ENCODE measurements at places on chromosomes 2 and 18.
A peak's percentile ranks its signal among the peaks of the same experiment; 100 is the strongest.

GRCh38 chr2:125698280-125698679, 957.7 kb upstream of the GYPC start:
- DNase-seq: no peak

DNA sequence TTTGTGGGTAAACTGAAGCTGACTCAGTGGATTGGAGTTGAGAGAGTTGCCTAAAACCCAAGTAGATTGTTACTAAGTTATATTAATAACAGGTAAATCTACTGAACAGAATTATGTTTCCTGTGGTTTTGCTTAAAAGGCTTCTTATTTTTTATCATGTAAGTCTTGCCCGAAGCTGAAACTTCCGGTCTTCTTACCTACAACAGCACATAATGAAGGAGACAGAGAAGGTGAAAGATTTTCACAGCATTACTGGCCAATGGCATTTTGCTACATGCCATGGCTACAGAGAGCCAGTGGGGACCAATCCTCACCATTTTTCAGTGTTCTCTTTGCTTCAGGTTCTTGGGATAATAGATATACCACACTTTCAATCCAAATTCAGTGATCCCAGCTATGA, 220.0 kb downstream of the ERBB4 start:
- no peak for DNase-seq

DNA sequence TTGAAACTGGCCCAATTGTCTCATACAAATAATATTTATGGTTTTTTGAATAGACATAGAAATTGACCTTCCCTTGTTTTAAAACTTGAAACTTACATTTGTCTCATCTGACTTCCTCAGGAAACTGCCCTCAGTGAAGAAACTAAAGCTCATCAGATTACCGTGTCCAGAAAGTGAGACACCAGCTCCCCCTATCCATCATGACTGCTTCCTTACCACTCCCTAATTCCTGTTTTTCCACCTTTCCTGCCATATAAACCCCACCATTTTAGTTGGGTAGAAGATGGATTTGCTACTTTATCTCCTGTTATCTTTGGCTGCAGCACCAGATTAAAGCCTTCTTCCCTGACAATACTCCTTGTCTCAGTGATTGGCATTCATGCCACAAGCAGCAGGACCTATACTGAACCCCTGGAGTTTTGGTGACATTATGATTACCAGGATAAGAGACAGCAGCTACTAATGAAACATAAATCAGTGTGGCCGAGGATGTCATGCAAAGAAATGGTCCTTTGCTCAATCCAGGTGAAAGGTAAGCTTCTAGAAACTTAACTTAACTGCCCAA, 1627.6 kb upstream of the ZEB2 start:
- DNase-seq: no peak

DNA sequence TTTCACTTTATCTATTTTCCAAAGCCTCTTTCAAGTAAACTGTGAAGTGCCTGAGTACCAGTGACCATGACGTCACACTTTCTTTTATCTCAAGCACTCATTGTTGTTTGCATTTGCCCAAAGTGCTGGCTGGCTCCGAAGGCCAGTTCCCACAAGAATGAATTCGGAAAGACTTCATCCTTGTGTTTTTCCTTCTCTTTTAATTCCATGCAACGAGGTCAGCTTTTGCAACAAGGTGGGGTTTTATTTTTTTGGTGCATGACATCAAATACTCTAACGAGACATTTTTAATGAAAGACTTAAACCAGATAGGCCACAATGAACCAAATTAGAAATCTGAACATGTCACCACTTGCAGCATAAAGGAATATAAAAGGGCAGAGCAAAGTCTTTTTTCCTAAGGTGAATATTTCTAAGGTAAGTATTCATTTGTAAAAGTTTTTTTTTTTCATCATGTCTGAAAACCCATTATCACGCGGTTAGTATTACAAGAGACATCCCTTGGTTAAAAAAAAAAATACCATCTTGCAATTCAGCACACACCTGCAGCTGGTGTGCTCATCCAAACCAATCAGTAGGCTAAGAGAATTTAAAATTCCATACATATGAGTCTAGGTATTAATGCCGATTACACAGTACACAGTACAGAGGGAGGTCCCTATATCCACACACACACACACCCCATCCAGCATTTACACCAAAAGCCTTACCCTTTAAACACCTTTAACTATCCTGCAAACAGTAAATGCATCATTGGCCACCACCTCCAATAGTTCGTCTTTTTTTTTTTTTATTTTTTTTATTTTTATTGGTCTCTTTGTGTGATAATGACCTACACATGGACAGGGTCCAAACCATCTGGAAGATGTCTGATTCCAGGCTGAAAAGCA, 2.3 kb downstream of the ARL4C start:
- DNase-seq: no peak

DNA sequence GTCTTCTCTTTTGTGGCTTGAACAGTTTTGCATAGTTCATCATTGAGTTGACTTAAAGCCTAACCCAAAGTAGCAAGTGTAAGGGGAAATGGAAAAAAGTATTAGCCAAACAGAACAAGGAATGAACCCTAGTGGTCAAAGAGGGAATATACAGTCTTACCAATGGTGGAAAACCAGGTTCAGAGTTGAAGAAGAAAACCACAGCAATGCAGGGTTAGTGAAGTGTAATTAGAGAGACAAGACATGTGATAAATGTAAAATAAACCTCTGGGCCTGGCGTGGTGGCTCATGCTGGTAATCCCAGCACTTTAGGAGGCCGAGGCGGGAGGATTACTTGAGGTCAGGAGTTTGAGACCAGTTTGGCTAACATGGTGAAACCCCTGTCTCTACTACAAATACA, 2.4 kb downstream of the TTN start:
- DNase-seq: no peak

DNA sequence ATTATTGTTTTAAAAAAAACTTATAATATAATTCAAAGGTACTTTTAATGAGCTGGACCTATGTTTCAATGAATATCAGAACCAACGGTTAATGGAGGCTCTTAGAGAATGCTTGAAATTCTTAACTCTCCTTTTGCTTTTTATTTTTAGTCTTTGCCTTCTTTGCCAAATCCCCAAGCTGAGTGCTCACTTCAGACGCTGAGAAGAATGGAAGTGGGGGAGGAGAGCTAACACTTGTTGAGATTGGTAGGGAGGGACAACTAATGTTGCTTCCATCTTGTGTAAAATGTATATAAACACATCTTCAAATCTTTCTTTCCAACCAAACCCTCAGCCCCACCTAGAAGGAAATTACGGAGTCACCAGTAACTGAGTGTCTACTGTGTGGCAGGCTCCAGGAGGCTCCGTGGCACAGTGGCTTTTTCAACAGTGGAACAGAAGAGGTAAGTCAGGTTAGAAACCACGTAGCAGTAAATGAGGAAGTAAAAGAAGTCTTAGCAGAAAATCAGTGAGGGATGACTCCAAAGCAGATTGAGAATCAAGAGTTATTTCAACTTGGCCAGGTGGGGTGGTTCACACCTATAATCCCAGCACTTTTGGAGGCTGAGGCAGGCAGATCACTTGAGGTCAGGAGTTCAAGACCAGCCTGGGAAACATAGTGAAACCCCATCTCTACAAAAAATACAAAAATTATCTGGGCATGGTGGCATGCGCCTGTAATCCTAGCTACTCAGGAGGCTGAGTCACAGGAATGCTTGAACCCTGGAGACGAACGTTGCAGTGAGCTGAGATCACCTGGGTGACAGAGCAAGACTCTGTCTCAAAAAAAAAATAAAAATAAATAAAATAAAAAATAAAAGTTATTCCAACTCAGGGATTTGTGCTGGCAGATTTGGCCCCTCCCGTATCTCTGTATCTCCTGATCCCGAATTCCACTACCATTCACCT, 45.0 kb upstream of the CREB1 start:
- DNase-seq: no peak

DNA sequence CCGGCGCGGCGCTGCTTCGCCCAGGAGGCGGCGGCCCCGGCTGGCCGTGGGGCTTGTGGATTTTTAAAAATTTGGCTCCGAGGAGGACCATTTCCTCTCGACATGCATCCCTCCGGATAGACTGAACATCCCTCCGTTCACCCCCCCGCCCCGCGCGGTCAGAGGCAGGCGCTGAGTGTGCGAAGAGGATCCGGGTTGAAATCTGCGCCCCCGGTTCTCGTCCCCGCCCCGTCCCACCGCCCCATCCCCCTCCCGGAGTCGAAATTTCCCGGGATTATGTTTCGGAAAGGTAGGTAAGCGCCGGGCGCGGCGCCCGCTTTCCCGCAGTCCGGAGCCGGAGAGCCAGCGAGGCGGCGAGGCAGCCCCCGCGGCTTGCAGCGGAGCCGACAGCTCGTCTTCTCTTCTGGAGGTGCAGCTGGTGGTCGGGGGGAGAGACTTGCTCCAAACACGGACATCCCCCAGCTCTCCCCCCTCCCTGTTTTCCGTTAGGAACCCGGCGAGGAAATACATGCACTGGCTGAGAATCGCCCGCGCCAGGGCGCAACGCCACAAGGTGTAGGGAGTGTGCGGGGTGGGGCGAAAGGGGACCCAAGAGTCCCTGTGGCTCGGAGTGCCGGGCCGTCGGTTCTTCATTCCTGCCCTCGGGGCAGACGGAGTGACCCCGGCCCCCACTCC, at the start of gene PRKCE:
Gene PRKCE, plus strand, starts transcription at position 261 of the 675 bp plus-strand sequence.
- peak; percentile 57 for DNase-seq

DNA sequence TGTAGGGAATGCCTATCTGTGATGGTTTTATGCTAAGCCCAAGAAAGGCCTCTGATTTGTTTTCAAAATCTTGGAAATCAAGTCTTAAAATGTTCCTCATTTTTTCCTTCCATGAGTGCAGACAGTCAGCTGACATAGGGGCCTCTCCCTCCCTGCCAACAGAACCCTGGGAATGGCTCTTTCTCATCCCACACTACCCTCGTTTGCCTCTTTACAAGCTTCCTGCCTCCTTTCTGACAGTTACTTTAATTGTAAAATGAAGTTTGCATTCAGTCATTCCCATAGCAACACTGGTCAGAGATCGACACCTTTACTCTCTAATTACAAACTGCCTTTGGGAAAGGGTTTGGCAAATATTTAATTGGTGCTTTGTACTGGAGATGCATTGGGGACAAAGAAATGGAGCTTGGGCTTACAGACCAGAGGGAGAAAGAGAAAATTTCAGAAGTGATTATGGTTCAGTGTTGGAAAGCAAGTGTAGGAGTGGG, 25.4 kb downstream of the KIF5C start:
- no peak for DNase-seq

DNA sequence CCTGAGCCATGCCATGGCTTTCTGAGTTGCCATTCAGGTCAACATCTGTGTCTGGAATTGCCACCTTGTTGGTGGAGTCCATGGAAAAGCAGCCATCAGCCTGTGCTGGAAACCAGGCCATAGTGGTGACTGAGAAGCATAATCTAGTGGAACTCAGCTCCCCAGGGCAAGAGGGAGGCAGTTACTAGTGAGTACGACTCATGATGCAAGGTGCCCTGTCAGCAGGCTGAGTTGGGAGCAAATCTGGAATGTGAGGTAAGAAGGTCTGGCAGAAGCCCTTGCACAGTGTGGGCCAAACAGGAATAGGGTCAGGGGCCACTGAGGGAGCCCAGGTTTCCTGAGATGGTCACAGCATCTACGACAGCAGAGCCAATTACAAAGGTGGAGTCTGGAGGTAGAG, 37.1 kb downstream of the SULT1C2 start:
- DNase-seq: no peak

GRCh38 chr2:40559175-40559574, 107.3 kb upstream of the SLC8A1 start:
- DNase-seq: no peak

DNA sequence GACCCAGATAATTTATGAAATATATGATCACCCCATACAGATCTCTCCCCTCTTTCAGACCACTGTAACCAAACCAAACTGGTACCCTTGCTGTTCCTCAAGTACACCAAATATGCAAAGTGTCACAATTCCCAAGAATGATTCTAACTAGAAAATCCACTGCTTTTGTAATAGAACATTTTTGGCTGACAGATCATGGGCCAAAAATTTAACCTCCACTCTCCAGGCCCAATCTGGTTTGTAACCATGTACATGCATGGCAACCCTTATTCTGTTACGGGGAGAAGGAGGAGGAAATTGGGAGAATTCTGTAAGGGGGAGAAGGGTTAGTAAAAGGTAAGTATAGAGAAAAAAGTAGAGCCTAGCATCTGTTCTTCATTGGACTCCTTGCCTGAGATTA, 62.0 kb downstream of the IKZF2 start:
- DNase-seq: no peak

DNA sequence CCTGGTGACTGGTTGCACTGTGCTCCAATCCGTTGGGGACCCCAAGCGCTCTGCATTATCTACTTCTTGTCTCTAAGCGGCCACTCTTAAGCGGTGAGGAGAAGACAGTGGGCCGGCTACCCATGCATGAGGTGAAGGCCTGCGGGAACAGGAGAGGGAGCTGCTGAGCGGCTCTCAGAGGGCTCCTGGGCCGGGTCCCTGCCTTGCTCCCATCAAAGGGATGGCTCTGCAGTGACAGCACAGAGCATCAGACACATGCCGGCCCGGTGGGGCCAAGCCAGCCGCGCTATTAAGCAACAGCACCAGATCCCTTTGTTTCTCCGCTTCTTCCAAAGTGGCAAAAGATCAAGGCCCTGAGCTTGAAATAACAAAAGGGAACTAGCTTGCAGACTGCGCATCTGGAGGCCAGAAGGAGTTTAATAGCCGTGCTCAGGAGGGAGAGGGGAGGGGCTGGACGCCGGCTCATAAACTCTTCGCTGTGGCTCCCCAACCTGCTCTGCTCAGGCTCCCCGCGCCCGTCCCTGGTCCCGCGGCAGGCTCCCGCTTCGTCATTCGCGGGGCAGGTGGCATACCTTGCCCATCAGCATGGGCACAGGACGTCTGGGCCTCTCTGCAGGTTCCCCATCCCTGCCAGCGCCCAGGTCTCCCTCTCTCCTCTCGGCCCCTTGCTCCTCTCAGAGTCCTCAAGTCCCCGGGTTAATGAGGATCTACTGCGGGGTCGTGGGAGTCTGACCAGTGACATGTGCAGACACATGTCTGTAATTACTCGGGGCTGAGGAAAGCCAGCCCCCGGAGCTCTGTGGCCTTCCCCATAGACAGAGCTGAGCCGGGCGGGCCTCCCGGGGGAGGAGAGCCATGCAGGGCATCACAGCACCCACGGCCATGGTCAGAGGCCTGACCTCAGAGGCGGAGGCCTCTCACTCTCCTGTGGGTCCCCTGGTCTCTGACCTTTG, 96.7 kb downstream of the ASB1 start:
- no peak for DNase-seq

DNA sequence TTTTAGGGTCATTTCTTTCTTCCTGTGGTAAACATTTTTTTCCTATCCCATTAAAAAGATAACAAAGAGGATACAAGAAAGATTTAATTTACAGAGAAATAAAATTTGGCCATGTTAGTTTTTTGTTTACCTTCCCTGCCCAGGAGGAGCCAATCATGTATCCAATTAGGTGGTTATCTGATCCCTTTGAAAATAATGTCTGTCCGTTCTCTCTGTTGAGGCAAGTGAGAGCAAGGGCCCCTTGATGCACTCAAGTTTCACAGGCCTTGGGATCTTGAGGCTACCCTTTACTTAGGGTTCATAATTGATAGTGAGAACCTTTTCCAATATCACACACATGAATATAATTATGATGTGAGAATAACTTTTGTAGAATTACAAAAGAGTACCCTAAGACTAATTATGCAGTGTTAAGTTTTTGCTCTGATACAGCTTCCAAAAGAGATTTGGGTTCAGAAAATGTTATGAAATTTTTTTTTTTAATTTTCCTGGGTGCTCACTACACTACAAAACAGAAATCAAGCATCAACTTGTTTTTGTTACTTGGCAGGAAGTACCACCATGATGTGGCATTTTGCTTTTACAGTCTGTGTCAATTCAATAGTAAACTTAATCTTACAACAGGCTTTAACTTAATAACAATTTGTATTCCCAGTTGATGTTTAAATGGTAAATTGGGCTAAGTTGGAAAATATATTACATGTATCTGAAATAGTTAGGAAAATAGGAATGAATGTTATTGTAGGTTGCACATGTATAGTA, 42.0 kb downstream of the AFTPH start:
- no peak for DNase-seq

- DNase-seq: no peak
Measured at GRCh38 chr18:23422751-23423418, 30.2 kb upstream of the RIOK3 start.
